CD4-positive, alpha-beta T cell treated with Interleukin-17A for 1 hour (primary cell): ENCODE measurements at places on chromosomes 12 and 14.
A peak's percentile ranks its signal among the peaks of the same experiment; 100 is the strongest.

- no peak for DNase-seq
These were observed 404.4 kb downstream of the TRHDE start for GRCh38 chr12:72676556-72676955.

- peak; percentile 54 for DNase-seq
These were observed 73.6 kb downstream of the TESC start for GRCh38 chr12:117025481-117026151.

GRCh38 chr14:76918782-76919394, 92.7 kb downstream of the LRRC74A start:
- no peak for DNase-seq

DNA sequence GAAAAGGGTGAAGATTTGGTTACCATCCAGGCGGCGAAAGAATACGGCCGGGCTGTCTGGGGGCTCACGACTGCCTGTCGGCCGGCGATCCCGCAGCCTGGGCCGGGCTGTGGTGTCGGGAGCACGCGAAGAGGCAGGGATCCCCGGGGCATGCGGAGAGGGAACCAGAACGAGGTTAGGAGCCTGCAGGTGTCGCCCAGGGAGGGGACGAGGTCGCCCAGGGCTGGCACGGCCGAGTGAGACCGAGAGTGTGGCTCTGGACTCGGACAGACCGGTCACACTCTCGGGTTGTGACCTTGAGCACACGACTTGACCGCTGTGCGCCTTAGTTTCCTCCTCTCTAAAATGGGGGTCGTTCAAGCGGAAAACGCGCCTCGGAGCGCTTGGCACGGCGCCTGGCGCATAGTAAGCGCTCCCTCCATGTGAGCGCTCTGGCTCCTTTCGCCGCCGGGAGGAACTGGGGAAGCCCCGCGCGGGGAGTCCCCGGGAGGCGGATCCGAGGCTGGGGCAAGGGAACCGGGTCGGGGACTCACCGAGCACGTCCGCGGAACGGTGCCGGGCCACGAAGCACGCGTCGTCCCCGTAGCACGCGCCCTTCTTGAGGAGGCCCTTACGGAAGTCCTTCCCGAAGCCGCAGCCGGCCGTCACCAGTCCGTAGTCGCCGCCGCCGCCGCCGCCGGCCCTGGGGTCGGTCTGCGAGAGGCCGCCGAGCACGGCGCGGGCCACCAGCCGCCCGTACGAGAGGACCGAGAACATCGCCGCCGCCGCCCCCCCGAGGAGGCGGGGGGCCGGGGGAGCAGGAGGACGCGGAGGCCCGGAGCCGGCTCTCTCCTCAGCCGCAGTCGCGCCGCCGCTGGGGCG, 612 bp downstream of the PPTC7 start:
- peak; percentile 86 for DNase-seq

DNA sequence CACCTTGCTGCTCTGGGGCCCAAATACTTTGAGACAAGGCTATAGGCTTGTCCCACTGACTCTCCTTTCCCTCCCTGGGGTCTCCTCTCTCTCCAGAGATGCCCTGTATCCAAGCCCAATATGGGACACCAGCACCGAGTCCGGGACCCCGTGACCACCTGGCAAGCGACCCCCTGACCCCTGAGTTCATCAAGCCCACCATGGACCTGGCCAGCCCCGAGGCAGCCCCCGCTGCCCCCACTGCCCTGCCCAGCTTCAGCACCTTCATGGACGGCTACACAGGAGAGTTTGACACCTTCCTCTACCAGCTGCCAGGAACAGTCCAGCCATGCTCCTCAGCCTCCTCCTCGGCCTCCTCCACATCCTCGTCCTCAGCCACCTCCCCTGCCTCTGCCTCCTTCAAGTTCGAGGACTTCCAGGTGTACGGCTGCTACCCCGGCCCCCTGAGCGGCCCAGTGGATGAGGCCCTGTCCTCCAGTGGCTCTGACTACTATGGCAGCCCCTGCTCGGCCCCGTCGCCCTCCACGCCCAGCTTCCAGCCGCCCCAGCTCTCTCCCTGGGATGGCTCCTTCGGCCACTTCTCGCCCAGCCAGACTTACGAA, 3.1 kb downstream of the NR4A1 start:
- DNase-seq = no peak

DNA sequence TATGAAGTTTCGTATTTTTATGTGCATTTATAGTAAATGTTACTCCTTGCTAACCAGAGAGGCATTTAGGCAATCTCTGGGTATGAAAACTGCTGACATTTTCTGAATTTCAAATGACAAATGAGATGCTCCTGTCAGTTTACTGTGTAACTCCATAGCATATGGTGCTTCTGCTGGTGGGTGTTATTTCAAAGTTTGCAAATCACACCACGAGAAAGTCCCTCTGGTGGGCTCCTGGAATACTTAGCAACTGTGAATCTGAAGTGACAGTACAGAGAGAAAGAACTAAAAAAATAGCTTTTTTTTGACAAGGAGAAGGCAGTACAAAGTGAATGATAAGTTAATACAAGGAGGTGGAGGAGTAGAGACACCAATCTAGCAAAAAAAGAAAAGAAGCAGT, 161.5 kb downstream of the DERA start:
- no peak for DNase-seq

DNA sequence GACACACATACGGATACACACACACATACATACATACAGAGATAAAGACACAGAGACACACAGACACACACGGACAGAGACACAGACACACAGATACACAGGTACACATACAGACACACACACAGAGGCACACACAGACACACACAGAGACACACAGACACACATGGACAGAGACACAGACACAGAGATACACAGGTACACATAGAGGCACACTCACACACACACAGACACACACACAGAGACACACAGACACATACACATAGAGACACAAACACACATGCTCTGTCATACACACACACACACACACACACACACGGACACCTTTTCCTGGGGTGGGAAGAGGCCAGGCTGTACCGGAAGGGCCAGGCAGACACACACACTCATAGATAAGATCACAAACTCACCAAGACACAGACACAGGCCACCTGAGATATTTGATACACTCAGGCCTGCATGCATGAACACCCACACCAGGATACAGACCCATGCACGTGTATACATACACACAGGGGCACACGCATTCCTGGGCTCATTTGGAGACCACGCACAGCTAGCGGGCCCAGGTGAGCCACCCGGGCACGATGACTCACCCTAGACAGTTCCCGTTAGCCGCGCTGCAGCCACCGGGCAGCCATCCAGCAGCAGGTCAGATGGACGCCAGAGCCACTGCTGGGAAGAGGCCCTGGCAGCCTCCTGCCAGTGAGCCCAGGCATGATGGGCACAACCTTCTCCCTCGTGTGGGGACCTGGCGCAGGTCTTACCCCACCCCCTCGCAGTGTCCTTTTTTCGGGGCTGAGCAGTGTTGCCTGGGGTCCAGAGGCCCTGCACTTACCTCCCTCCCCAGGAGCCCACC, 1.8 kb upstream of the AHNAK2 start:
- DNase-seq = no peak

- no peak for DNase-seq
These were observed 6.0 kb upstream of the CSAD start for GRCh38 chr12:53186745-53187144.

- no peak for DNase-seq
These were observed 236.8 kb upstream of the AVPR1A start for GRCh38 chr12:63387771-63388170.

GRCh38 chr14:75125617-75126016, 1.2 kb downstream of the NEK9 start:
- no peak for DNase-seq

DNA sequence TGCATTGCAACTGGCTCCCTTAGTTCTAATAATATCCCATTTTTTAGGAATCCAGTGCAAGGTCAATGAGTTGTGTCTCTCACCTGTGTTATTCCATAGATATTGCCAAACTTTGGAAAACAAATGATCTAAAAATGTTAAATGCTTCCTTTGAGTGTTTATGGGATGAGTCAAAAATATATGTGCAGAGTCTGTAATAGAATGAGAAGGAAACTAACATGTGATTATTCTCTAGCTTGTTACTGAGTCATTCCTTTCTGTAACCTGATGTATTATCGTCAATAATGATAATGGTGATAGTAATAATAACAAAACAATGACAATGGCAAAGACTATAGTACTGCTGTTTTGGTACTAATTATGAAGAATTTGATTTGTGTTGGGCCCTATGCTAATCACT, 11.5 kb downstream of the ACSS3 start:
- no peak for DNase-seq

DNA sequence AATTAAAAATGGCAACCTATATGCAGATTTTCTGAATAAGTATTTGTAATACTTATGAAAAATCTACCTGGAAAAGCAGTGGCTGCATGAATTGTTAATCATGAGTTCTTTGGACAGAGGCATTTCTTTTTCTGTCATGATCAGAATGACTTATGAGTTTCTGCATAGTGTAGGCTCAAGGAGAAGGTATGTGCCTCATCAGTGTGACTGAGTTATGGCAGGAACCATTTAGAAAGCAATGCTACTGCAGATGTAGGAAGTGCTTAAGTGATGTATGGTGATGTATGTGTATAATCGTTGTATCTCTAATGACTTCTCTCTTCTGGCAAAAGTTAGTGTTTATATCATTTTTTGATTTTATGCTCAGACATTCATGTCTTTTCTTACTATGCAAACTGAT, 816.4 kb upstream of the FBXO33 start:
- DNase-seq = no peak

DNA sequence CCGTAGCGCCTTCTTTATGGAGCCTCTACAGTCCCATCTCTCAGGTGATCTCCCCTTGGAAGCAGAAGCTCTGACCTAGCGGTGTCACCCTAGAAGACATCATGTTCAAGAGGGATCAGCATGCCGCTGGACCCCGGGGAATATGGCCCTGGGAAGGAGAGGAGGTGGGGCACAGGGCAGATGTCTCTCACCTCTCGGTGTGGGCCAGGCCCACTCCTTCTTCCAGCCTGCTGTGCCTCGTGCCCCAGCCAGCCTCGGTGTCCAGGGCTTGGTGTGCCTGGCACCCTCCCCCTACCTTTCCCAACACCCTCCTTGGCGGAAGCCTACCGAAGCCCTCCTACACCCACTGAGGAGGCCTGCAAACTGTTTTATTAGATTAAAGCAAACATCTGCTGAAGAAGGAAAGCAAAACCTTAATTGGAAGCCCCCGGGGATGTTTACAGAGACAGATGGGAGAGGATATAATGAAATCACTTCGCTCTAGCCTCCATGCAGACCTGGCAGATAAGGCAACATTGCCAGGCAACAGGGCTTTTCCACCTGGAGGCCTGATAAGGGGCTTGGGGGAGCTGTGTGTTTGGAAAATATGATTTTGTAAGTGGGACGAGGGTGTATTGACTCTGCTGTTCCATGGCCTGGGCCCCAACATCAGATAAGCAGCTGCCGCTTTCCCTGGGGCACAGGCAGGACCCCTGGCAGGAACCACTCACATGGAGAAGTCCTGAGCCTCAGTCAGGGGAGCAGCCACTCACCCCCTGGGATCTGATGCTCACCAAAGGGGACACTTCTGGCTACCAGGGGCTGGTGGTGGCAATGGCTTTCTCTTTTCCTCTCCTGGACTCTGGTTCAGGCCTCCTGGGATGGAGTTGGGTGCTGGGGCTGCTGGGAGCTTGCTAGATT, 5.7 kb upstream of the CHGA start:
- DNase-seq = no peak

- no peak for DNase-seq
These were observed 67.2 kb downstream of the TBC1D30 start for GRCh38 chr12:64891629-64892028.

- peak; percentile 8 for DNase-seq
These were observed 805 bp upstream of the CRACR2A start for GRCh38 chr12:3753544-3754284.

- no peak for DNase-seq
These were observed 89.7 kb downstream of the GLT1D1 start for GRCh38 chr12:128942960-128943477.

GRCh38 chr12:124650912-124651311, 83.5 kb upstream of the NCOR2 start:
- DNase-seq = no peak

DNA sequence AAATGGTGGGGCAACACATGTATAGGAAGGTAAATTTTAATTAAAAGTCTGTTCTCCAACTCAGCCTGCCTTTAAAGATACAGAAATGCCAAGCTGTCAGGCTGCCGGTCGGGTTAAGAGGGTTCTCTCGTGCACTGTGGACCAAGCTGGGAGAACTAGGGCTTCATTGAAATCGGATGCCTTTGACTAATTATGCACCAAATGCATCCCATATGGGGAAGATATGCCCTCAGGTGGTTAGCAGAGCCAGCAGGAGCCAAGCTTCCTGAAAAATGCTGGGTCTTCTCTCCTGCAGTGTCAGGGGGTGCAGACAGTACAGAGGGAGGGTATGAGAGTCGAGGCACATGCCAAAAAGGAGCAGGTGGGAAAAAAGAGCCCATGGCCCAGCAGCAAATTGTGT, 236.1 kb downstream of the CACNA1C start:
- no peak for DNase-seq

GRCh38 chr14:94342334-94342934, 19.3 kb upstream of the SERPINA6 start:
- DNase-seq = no peak

DNA sequence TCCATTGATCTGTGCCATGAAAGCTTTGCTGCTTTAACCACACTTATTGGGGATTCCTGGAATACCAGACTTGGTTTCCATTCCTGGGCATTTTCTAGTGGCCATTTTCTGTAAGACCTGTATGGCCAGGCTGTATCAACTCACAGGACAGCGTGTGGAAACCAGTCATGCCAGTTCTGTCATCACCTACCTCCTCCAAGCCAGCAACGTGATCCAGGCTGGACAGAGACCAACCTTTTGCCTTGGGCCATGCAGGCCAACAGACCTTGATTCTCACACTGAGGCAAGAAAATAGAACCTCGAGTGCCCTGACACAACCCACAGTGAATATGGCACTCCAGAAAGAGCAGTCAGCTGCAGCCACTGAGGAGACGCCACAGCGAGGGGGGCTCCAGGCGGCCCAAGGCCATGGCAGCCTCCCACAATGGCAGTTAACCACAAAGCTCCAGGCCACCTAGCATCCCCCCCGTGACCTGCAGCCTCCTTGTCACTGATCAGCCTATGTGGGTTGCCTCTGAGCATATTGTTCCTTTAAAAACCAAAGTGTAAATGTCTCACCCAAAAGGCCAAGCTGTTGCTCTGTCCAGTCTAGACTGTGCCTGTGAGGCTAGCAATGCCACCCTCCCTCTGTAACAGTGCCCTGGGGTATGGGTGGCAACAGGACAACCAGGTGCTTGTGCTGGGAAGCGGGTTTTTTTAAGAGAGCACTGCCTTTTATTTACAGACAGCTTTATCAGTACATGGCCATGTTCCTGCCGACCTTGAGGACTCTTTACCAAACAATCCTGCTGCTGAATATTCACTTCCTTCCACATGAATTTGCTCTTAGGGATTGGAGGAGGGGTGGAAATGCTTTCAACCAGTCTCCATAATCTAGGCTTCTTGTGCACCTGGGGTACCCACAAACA, 168.7 kb upstream of the HIF1A start:
- no peak for DNase-seq

DNA sequence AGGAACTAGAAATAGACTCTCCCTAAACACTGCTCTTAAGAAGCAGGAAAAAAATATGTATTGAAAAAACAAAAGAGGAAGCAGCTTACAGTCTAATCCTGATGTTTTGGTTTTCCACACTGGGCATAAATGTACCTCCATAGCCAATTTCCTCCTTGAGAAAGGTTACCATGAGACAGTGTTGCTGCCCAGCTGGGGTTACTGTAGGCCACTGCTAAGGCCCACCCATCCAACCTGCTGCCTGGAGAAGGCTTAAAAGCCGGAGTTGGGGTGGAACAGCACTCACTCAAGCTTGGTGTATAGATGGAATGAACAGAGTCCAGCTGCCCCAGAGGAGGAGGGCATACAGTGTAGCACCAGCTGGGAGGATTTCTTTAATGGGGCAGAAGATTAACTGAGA, 41.1 kb downstream of the ERG28 start:
- DNase-seq = no peak
